ENCODE measurements at places on chromosomes 12 and 14.

- no peak for DNase-seq
Observed at GRCh38 chr12:54229624-54230212, 40.9 kb upstream of the SMUG1 start.

DNA sequence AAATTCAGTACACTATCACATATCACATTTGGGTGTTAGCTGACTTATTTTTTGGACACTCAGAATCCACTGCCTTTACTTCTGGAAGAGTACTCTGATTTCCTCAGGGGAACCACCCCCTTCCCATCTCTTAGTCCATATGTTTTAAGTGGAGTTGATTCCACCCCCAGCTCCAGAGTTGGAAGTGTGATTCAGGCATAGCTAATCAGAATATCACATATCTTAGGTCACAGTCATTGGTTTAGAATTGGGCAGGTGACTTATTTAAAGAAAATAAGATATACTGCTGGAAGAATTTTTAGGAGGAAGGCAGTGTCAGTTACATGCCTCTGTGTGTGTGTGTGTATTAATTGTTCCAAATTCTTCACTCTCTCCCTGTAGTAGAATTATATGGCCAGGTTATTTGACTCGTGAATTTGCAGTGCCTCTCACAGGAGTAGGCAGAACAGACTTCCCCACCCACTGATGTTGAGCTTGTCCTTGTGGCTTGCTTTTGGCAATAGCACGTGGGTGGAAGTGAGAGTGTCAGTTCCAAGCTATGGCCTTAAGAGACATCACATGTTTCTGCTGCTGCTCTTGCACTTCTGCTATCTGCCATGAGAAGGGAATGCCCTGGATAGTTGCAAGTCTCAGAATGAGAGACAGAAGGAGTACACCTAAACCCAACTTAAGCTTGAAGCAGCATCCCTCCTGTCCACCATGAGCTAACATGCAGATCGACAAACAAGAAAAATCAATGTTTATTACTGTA lies 6.4 kb upstream of the GAS2L3 start:
- no peak for DNase-seq

GRCh38 chr12:119751961-119752360 lies 84.0 kb downstream of the PRKAB1 start:
- no peak for DNase-seq

- peak; percentile 32 for DNase-seq
Observed at GRCh38 chr12:130031571-130032189, 127.9 kb upstream of the TMEM132D start.

GRCh38 chr14:29236848-29237247 lies 470.3 kb downstream of the FOXG1 start:
- no peak for DNase-seq

DNA sequence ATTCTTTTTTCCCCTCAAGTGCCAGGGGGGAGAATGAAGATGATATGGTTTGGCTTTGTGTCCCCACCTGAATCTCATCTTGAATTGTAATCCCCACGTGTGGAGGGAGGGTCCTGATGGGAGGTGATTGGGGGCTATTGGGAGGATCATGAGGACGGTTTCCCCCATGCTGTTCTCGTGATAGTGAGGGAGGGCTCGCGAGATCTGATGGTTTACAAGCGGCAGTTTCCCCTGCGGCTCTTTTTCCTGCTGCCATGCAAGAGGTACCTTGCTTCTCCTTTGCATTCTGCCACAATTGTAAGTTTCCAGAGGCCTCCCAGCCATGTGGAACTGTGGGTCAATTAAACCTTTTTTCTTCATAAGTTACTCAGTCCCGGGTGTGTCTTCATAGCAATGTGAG lies 173.7 kb downstream of the CAND1 start:
- DNase-seq = no peak

DNA sequence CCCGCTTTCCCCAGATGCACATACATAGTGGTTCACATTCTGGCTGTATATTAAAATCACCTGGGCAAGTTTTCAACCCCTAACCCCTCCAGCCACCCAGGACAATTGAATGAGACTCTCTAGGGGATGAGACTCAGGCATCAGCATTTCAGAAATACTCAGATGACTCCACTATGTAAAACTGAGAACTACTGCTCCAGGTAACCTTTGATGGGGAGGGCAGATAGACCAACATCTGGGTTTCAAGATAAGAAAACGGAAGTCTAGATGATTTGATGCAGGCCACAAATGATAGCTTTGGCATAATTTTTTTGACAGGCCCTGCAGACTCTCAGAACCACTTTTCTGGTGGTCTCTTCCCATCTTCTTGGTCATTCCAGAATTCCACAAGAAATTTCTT lies 341.1 kb downstream of the EMP1 start:
- DNase-seq = no peak

DNA sequence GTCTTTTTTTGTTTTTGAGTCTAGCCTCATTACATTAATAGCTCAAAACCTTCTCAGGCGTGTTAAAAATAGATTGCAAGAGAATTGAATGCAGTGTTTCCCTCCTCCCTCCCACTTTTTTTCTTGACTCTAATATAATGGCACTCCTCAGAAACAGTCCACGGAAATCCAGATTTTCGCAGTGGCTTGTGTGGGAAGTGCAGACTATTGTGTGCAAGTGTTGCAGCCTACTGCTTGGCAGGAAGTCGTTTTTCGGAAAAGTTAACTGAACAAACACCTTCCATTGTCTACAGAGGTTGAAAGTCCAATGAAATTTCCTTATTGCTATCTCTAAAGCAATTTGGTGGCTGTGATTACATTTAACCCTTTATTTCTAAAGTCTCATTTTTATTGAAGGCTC lies 147.9 kb upstream of the E2F7 start:
- no peak for DNase-seq

DNA sequence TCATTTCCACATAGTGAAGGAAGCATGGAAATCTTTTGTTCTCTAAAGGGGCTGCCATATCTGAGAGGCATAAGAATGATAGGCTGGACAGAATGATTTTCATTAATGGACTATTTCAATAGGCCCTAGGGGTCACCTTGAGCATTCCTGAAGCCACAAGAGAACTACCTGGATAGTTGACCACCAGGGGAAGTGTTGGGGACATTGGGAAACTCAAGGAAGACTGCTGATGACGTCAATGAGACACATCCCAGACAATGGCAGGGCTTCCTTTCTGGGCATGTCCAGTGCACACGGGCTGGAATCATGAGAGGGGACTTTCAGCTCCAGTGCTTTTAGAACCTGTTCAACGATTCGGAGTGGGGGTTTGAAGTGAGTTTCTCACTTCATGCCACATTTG lies 48.8 kb upstream of the CHST11 start:
- no peak for DNase-seq

- DNase-seq = no peak
Observed at GRCh38 chr14:93044556-93044955, 71.2 kb downstream of the ITPK1 start.

- DNase-seq = no peak
Observed at GRCh38 chr14:101230161-101230850, 326.8 kb upstream of the RTL1 start.

- DNase-seq = no peak
Observed at GRCh38 chr12:95339086-95339788, 121.6 kb downstream of the VEZT start.

DNA sequence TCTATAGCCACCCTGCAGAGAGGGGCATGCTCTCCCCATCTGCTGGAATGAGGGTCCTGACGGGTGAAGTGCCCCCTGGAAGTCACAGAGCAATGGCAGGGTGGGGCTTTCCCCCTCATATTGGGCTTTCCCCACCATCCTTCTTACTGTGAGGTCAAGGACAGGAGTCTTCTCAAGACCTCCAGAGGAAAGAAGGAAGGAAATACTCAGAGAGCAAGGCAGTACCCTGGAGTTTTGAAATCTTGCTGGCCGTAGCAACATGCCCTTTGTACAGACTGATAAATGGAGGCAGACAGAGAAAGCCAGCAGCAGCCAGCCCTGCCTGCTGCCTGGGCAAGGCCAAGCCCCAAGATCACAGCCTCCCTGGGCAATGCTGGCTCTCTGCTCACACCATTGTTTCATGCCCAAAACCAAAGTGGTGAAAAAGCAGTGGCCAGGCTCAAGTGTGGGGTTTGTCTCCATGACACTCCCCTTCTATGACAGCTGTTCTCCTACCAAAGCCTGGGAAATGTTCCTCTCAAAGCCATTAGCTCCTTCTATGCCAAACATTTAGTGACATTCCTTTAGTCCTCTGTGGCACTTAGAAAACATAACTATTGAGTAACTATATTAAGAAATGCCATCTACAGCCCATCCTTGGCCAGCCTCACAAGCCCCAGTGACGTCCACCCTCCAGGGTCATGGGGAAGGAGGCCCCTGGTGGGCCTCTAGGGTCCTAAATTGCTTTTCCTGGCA lies 13.2 kb upstream of the ITPK1 start:
- DNase-seq = no peak

DNA sequence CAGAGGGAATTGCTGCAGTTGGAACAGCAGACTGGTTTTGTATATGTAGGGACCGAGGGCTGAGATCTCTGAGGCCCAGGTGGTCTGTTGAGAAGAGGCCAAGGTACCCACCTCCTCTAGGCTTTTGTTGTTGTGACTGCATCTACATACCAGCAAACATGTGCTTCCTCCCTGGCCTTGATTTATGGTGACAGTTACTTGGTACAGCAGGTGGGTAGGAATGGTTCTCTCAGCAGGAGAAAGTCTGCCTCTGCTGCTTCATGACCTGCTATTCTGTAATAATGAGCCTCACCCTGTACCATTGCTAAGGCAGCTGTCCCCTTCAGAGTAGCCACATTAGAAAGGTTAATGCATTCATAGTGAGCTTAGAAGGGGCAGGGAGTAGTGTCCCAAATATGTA lies 196.7 kb upstream of the PELI2 start:
- DNase-seq = no peak

- no peak for DNase-seq
Observed at GRCh38 chr14:101018561-101019290, 115.2 kb upstream of the RTL1 start.

GRCh38 chr12:10310926-10311720 lies 3.5 kb downstream of the KLRD1 start:
- DNase-seq = no peak

DNA sequence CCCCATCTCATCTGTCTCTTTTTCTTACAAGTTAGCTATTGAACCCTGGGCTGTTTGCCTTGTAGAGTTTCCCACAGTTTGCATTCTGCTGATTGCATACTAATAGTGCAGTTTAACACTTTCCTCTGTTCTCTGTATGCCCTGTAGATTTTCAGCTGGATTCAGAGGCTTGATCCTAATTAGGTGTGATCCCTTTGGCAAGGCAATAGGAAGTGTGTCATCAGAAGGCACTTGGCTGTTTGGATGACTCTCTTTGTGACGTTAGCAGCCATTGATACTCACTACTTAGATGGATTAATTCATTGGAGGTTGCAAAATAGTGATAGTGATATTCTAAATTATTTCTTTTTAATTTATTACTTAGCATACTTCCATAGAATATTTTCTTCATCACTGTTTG lies 33.6 kb downstream of the FUT8 start:
- no peak for DNase-seq

- no peak for DNase-seq
Observed at GRCh38 chr14:68157971-68158371, 338.4 kb downstream of the RAD51B start.

- no peak for DNase-seq
Observed at GRCh38 chr14:58395562-58395811, 243 bp upstream of the TOMM20L start.

- DNase-seq = no peak
Observed at GRCh38 chr12:24499151-24500146, 449.5 kb downstream of the BCAT1 start.

GRCh38 chr12:3307389-3307788 lies 183.6 kb upstream of the PRMT8 start:
- DNase-seq = no peak

- peak; percentile 13 for DNase-seq
Observed at GRCh38 chr14:91059576-91060350, 678 bp downstream of the RPS6KA5 start.

DNA sequence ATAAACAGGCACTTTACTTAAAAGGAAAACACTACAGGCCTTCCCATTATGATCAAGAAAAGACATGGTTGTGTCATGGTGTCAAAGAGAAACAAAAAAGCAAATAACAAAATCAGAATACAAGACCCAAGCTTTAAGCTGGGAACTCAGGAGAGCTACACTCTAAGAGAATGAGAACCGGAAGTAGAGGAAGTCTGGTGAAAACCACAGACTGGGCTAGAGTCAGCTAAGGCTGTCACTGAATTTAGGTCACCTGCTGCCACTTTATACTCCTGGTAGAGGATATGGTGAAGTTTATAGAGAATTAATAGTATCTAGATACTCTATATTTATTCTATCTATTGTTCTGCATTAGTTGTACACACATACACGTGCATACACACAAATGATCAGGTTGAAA lies 971.7 kb downstream of the FLRT2 start:
- no peak for DNase-seq

- peak; percentile 21 for DNase-seq
Observed at GRCh38 chr12:47885012-47885501, 19.7 kb downstream of the VDR start.

GRCh38 chr14:52553002-52553670 lies 500 bp downstream of the GPR137C start:
- no peak for DNase-seq

DNA sequence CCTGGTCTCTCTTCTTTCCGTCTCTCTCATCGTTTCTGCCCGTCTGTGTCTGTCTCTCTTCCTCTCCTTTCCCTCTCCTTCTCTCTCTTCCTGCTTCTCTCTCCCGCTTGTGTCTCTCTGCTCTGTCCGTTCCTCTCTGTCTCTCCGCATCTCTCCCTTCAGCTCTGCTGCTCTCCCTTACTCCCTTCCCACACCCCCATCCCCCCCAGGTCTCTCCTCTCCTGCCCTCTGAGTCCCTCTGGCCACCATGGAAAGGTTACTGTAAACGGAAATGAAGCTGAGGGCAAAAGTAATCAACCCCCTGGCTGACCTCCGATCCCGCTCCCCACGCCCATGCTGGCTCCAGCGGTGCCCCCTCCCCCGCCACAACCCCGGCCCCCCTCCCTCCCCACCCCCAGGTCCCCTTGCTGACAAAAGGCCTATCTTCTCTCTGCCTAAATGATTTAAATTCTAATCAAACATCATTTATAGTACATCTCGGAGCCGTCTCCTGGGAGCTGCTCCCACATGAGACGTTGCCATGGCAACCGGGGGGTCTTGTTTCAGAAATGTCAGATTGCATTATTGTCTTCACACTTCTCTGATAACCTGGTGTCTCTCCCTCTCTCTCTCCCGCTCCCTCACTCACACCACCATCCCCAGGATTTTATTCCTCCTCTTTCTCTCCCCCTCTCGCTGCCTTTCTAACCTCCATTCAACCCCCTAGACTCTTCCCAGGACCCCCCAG lies 203.8 kb downstream of the RBM19 start:
- DNase-seq = no peak

DNA sequence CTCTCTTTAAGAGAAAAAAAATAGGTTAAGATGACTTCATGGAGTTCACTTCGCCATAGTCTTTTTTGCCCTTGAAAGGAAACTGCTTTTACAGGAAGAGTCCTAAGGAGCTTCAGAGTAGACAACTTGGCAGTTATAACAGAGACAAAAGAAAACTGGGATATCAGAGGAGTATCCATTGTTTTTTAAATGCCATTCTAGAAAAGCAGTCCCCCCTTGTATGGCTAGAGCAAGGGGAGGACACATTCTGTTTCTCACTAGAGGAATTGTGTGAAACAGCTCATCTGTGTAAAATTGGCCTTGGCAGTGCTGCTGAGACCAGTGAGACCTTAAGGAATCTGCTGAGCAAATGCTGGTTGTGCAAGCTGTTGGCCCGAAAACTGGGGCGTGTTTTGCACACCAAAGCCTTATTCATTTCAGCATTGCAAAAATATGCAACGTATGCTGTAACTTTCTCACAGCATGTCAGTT lies 128.0 kb downstream of the GPR135 start:
- no peak for DNase-seq

GRCh38 chr12:70920251-70920851 lies at the start of gene PTPRR:
TSS of gene PTPRR (minus strand) at chr12:70920738. CDS start at chr12:70920390, 348 bp downstream.
- DNase-seq = no peak

GRCh38 chr12:15856097-15856982 lies 25.8 kb upstream of the STRAP start:
- no peak for DNase-seq

Measured in stimulated activated CD8-positive, alpha-beta memory T cell treated with anti-CD3 and anti-CD28 coated beads, Interleukin-2, amount 100 ng/mL, for 1 hour (primary cell).